ENCODE measurements at places on chromosomes 5 and 9.

- DNase-seq: no peak
These were observed 960 bp upstream of the IFNB1 start for GRCh38 chr9:21078702-21079101.

DNA sequence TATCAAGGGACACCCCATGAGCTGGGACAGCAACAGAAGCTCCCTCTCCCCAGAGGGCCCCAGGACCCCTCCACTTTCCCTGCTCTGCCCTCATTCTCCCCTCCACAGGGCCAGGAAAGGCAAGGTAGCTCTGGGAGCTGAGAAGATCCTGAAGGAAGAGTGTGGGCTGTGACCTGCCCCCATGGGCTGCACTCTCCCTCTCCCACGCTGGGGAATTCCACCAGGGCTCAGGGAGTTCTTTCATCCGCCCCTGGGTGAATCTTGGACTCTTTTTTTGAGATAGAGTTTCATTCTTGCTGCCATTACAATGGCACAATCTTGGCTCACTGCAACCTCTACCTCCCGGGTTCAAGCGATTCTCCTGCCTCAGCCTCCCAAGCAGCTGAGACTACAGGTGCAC, 73.8 kb downstream of the C9orf50 start:
- no peak for DNase-seq

DNA sequence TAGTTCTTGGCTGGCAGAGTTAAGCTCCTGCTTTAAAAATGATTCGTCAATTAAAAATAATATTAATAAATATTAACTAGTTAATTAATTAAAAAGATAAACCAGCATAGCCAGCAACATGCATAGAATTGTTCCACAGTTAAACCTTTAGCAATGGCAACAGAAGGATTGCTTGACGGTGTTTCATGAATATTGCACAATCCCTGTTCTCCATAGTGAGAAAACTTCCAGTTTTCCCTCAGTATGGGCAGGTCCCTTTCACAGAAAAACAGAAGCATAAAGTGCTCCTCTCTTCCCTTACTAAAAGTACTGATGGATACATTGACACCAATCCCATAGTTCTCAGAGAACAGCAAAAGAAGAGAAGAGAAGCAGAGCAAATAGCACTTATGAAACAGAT, 71.4 kb upstream of the CAST start:
- DNase-seq: no peak

GRCh38 chr9:107784235-107784958, 294.8 kb upstream of the KLF4 start:
- DNase-seq: no peak

DNA sequence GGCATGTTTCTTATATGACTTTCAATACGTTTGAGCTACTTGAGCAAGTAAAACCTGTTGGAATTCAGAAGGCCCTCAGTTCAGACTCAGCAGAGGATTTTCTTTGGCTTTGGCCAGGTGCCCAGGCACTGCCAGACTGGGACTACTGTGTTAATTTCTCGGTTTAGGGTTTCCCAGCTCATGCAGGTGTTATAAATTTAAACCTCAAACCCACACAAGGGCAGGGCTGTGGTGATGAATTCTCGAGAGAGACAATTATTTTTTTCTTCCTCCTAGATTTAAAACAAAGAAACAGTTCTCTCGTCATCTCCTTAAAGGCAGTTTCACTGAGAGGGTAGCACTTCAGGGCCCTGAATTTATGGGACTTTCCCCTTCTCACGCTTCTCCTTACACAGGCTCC, 406.0 kb upstream of the PIK3R1 start:
- DNase-seq: no peak

DNA sequence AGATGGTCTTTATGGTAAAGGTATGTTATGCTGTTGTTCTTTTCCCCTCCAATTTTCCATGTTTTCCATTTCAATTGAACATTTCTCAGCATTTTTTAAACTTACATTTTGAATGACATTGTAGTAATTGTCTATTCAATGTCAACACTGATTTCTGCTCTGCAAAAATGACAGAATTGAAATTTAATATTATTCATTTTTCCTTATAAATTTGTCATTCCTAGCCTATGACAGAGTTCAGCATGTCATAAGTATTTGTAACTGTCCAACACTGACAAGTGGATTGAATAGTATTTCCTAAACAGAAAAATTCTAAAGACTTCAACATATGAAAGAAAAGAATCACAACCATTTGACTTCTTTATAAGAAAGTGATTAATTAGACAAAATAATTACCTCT, 1478.3 kb upstream of the CDH6 start:
- no peak for DNase-seq

- no peak for DNase-seq
These were observed 47.1 kb downstream of the ANKH start for GRCh38 chr5:14824499-14824898.

DNA sequence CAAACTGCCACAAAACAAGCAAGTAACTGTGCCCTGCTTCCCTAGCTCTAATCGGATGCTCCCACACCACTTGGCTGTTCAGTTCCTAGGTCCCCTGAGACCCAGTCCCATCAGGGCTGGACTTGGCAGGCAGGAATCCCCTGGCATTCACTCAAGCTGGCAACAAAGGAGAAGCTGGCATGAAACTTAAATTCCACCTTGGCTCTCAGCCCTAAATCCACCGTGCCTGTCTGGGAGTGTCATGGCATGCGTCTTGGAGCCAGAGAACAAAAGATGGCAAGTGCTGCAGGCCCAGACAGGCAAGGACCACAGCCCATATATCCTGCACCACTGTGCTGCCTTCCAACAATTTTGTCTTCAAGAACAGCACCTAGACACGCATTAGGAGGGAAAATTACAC, 38.2 kb downstream of the ETF1 start:
- no peak for DNase-seq

DNA sequence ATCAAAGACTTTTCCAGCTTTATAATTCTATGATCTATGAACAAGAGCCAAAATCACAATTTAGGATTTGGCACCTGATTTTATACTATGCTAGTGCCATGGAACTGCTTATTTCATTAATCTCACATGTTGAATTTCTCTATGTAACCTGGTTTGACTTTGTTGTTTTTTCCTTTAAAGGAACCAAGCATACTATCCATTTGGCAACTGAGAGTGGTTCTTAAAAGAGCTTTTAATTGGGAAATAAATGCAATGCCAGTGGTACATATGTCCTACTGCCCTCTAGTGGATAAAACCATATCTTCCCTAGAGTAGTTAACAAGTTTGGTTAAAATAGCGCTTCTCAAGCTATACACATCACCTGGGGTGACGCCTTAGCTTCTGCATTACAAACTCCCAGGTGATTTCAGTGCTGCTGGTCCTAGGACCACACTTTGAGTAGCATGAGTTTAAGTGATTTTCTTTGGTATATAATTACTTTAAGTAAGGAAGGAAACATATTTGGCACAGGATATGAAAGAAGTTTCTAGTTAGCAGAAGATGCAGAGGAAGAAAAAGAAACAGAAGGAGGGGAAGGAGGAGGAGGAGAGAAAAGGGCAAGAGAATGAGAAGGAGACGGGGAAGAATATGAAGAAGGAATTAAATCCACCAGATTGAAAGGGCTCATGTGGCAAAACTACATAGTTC, 56.8 kb downstream of the FGF10 start:
- no peak for DNase-seq

- no peak for DNase-seq
These were observed 2.4 kb upstream of the CCDC112 start for GRCh38 chr5:115298811-115299210.

- DNase-seq: no peak
These were observed 98.0 kb downstream of the NR6A1 start for GRCh38 chr9:124673063-124673462.

- no peak for DNase-seq
These were observed 77.9 kb upstream of the VPS13A start for GRCh38 chr9:77099388-77099787.

DNA sequence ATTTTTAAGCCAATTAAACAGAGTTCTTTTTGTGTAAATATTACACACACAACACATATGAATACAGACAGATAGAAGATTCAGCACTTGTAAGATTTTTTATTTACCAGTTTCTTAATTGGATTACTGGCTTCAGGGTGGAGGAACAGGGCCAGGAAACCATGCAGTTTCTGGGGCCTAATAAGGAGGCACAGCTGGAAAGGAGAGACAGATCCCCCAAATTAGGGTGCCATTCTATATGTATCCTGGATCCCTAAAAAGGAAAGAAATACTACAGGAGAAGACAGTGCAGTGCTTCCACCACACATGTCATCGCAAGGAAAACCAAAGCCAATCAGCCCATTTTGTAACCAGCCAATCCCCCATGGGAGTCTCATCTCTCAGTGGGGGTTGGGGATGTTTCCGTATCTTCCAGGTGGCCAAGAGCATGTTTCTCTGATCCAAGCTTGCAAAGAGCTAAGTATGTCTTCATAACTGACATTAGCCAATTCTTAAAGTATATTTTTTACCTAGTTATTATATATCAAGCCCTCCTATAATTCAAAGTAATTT, 15.8 kb upstream of the ABO start:
- DNase-seq: no peak

DNA sequence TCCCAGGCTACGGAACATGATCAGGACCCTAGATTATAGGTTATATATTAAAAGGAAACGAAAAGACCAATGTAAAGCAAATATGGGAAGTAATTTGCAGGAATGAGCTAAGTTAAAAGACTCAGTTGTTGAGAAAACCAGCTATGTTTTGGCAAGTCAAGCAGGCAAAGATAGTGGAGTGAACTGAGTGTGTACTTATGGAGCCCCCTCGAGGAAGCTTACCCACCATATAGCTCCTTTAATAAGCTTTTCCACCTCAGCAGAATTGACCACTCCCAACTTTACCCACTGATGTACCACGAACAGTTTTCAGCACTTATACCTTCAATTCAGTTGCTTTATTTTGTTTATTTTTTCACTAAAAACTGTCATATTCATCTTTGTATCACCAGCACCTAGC, 57.3 kb upstream of the PJA2 start:
- no peak for DNase-seq

GRCh38 chr5:75214928-75215327, 21.8 kb downstream of the ANKRD31 start:
- no peak for DNase-seq

DNA sequence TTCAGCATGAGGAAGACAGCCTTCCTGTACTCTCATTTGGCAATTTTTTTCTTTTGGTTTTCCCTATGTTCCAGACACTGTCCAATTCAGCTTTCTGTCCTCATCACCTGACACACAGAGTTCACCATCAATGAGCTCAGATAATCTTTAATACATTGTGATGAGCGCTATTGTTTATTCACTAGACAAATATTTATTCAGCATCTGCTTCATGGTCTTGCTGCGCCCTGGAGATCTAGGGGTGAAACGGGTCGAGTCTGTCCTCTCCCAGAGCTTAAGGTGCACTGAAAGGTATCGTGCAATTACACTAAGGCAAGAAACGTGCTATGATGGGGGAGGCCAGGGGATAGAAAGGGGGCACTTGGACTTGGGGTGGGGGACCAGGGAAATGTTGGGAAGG, 281.6 kb downstream of the ZSWIM6 start:
- DNase-seq: no peak

DNA sequence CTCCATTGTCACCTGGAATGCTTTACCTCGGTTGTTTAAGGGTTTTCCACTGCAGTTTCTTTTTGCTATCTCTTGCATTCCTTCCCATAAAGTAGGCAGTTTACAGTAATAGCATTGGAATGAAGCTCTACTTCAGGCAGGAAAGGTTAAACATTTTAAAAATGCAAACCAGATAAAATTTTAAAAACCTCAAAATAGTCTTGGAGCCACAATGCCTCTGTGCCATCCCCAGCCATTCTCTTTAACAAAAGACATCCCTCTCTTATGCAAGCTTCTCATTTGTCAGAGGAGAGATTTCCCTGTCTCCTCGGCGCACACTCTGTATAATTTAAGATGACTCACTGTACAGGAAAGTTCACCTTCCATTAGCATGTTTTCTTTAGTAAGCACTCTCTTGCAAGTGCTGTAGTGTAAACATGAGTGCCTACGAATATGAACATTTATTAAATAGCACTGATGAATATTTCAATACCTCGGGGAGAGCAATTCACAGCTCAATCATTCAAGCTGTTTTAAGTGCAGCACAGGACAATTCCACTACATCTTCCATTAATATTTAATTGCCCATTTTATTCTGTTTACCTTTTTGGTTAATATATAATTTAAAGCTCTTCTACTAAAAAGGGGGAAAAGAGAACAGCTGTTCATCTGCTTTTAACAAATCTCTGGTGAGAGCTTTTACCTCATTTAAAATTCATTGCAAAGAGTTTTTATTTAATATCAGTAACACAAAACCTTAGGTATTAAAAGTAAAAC, 343.6 kb downstream of the SPATA31D1 start:
- no peak for DNase-seq

GRCh38 chr5:139657363-139658321, 9.5 kb downstream of the CXXC5 start:
- no peak for DNase-seq

- DNase-seq: no peak
These were observed 70.3 kb upstream of the EPB41L4B start for GRCh38 chr9:109391176-109391575.

GRCh38 chr9:76610011-76610352, 151.0 kb downstream of the GCNT1 start:
- DNase-seq: no peak

- no peak for DNase-seq
These were observed 433.2 kb upstream of the NMUR2 start for GRCh38 chr5:152838241-152838786.
